NCI-H460 (cell line): ENCODE measurements at places on chromosomes 5 and 9. TPM values are rescaled to one million over a fixed set of nuclear protein-coding genes. Genes with fewer than 3 reads are reported as not detected.
A peak's percentile ranks its signal among the peaks of the same experiment; 100 is the strongest.

Gene CTNNA1
- total RNA-seq = 332 and 337 TPM in 2 replicates

GRCh38 chr9:4196886-4197285 is 103.0 kb downstream of the GLIS3 start:
- DNase-seq = no peak

DNA sequence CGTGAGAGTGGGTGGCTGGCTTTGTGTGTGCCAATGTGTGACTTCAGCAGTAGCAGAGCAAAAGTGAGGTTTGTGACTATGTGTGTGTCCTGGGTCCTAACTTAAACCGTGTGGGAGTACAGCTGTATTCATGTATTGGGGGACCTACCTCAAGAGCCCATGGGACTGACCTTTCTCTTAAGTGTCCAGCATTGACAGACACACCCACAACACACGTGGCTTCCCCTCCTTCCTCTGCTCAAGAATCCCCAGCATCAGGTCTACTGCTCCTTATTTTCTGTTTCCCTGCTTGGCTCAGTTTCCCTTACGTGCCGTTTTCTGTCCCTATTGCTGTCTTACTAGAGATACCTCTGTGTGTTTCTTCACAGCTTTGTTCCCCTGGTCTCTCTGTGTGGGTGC is 616 bp downstream of the IL11RA start:
- DNase-seq = no peak

- DNase-seq = no peak
Observed at GRCh38 chr9:31078175-31078574, 1306.3 kb upstream of the ACO1 start.

DNA sequence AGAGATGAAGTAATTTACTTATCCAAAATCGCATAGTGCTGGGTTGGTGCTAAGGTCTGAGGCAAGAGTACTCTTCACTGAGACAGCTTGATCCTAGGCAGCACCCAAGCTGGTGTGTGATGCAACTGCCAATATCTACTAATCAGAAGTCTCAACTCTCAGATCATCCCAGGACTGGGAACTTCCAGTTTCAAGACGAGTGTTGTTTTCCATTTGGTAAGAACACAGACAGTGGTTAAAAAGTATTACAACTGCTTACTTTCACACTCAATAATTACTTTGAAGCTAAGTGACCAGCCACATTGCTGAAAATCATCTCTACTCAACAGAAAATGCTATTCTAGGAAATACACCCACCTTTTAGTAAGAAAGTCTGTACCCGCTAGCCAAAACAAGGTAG is 45.3 kb downstream of the FBXW11 start:
- no peak for DNase-seq

GRCh38 chr5:55711507-55712022 is 559 bp downstream of the SLC38A9 start:
- no peak for DNase-seq

- DNase-seq = no peak
Observed at GRCh38 chr9:114388764-114389375, 1.1 kb upstream of the AKNA start.

Gene JADE2
- total RNA-seq = 7.9 and 8.9 TPM in 2 replicates

DNA sequence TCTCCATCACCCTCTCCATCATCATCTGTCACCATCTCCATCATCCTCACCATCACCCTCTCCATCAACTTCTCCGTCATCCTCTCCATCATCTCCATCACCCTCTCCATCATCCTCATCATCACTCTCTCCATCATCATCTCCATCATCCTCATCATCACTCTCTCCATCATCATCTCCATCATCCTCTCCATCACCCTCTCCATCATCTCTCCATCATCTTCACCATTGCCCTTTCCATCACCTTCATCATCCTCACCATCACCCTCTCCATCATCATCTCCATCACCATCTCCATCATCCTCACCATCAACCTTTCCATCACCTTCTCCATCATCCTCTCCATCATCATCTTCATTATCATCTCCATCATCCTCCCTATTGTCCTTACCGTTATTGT is 565.5 kb upstream of the SGCD start:
- DNase-seq = no peak

GRCh38 chr5:40381016-40381415 is 298.7 kb upstream of the PTGER4 start:
- no peak for DNase-seq

DNA sequence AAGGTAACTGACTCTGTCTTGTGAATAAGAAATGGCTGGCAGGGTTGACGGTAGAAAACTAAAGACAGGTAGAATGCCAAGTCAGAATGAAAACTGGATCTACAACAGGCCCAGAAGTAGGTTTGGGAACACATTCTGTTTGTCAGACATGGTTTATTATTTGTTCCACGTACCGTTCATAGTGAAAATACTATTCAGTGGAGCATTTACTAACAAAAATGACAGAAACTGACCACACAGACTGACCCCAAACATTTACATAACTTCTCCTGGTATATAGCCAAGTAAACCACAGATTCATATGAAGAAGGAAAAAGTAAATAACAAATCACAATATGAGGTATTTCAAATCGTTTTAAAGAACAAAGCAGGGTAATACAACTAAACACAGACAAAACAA is 73.7 kb downstream of the SLC38A9 start:
- DNase-seq = no peak

Gene RETREG1
- 21.8 and 23.7 TPM in 2 replicates for total RNA-seq

- peak; percentile 87 for DNase-seq
Observed at GRCh38 chr9:78871452-78872331, 574.8 kb downstream of the PSAT1 start.

DNA sequence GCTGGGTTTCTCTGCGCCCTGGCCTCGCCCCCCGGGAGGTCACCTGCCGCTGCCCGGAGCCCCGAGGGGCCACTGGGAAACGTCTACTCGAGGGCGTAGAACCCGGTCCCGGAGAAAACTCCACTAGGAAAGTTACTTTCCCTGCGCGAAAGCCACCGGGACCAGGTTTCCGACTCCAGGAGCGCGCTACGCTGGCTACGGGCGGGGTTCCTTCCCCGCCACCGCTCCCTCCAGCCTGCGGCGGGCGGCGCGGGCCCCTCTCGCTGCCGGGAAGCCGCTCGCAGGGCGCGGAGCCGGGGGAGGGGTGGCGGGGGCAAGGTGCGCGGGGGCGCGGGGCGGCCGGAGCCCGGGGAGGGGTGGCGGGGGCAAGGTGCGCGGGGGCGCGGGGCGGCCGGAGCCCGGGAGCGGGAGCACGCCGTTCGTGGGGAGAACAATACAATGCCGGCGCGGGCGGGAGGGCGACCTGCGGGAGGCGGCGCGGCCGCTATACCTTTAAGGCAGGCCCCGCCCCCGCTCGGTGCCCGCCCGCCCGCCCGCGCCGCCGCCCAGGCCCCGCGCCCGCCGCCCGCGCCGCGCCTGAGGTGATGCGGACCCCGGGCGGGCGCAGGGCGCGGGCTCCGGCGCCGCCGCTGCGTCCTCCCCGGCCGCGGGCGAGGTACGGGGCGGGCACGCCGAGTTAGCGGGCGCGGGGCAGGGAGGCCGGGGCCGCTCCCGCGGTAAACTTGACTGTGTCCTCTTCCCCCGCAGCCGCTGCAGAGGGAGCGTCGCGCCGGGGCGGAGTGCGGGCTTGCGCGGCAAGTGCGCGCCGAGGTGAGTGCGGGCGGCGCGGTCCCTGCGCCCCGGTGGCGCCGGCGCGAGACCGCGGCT is 278.1 kb downstream of the AOPEP start:
- no peak for DNase-seq

GRCh38 chr9:101307524-101308213 is 77.1 kb downstream of the BAAT start:
- DNase-seq = no peak

DNA sequence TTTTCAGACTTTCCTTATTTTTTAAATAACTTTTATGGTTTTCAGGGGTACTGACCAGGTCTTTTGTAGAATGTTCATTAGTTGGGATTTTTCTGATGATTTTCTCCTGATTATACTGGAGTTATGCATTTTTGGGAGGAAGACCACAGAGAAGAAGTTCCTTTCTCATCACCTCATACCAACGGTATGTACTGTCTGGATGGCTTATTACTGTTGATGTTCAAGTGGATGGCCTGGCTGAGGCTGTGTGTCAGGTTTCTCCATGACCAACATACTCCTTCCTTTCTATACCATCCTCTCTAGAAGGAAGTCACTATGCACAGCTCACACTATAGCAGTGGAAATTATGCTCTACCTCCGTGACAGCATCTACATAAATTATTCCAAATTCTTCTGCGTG is 71.1 kb upstream of the NR3C1 start:
- no peak for DNase-seq

GRCh38 chr9:6007058-6007769 is 8.2 kb downstream of the RANBP6 start:
- peak; percentile 81 for DNase-seq

GRCh38 chr9:81538890-81539289 is 150.5 kb downstream of the TLE1 start:
- no peak for DNase-seq

Gene TICAM2
- not detected in 2 replicates for total RNA-seq

Gene SOX30
- total RNA-seq = not detected in 2 replicates

GRCh38 chr5:39671561-39671961 is 246.8 kb upstream of the DAB2 start:
- DNase-seq = no peak

Gene MEIKIN
- total RNA-seq = not detected in 2 replicates

GRCh38 chr9:16728137-16728508 is 142.3 kb downstream of the BNC2 start:
- DNase-seq = no peak

DNA sequence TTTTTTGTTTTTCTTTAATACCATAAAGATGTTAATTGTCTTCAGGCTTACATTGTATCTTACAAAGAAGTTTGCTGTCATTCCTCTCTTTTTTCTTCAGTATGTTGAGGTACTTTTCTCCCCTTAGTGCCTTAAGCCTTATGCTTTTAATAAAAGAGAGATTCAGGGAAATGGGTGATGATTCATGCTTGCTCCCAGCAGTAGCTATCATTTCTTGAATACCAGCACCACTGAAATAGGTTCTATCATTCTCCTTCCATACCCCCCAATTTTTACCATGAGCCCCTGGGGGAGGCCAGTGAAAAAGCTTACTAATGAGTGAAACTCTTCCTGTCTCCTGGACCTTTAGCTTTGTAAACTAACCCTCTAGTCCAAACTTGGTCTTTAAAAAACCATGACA is 165.0 kb downstream of the FBXL7 start:
- no peak for DNase-seq

GRCh38 chr5:12704955-12705354 is 800.7 kb upstream of the CTNND2 start:
- peak; percentile 5 for DNase-seq

Gene ENC1
- total RNA-seq = 76.9 and 82.3 TPM in 2 replicates

GRCh38 chr9:27430750-27431535 is 93.1 kb upstream of the IFNK start:
- no peak for DNase-seq

DNA sequence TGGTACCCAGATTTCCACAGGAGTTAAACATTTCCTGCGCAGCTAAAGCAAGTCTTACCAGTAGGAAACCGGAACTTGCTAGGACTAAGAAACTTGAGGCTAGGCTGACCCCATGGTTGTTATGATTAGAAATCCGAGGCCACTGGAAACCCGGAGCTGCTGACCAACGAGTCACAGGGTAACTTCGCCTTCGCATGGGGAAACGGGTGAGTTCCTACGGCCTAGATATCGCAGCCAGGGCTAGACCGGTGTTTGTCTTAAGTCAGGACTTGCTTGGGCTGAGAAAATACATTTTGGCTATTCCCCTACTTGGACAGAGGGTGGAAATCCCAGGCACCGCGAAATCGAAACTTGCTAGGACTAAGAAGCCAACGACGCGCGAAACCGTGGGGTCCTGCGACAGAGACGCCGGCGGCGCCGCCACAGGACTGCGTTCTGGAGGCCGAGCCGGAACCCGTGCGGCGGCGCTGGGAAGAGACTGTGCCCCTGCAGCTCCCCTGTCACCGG is 1.6 kb upstream of the ANXA2R start:
- peak; percentile 52 for DNase-seq

Gene NR5A1
- not detected in 2 replicates for total RNA-seq
